Activated CD4-positive, alpha-beta memory T cell treated with anti-CD3 and anti-CD28 coated beads for 36 hours (primary cell): ENCODE measurements at places on chromosomes 3 and 15. TPM values are rescaled to one million over a fixed set of nuclear protein-coding genes. Genes with fewer than 3 reads are reported as not detected.
A peak's percentile ranks its signal among the peaks of the same experiment; 100 is the strongest.

- peak overlapping the region; percentile 56 for H3K27ac ChIP-seq
- H3K27me3 ChIP-seq = no peaks in the 10 kb centered on the region
- no peak for DNase-seq
These were observed 31.4 kb downstream of the CMTM6 start for GRCh38 chr3:32471246-32471645.

- H3K27ac ChIP-seq = no peak overlapping the region
- peaks cover 6% of the 10 kb centered on the region for H3K36me3 ChIP-seq
- peaks cover 4% of the 10 kb centered on the region for H3K4me1 ChIP-seq
- H3K4me3 ChIP-seq = no peak overlapping the region
These were observed 5.8 kb upstream of the EIF5A2 start for GRCh38 chr3:170914212-170914611.

DNA sequence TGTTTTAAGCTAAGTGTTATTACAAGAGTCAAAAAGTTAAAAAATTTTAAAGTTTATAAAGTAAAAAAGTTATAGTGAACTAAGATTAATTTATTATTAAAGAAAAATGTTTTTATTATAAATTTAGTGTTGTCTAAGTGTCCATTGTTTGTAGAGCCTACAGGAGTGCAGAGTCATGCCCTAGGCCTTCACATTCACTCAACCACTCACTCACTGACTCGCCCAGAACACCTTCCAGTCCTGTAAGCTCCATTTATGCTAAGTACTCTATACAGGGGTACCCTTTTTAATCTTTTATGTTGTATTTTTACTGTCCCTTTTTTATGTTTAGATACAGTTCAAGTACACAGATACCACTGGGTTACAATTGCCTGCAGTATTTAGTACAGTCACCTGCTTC is 37.2 kb downstream of the EEFSEC start:
- H3K4me1 ChIP-seq = peaks cover 7% of the 10 kb centered on the region
- DNase-seq = no peak
- H3K27ac ChIP-seq = no peak overlapping the region
- peaks cover 2% of the 10 kb centered on the region for H3K36me3 ChIP-seq

Gene STXBP5L
- not detected for total RNA-seq

Gene ATP10A
- 17.2 TPM for total RNA-seq

Gene GNAT1
- total RNA-seq = not detected

Gene WNT7A
- 0.29 TPM for total RNA-seq
